Stimulated activated CD8-positive, alpha-beta memory T cell treated with anti-CD3 and anti-CD28 coated beads, Interleukin-4, amount 100 ng/mL, for 4 hours (primary cell): ENCODE measurements at places on chromosomes 6 and 20.

DNA sequence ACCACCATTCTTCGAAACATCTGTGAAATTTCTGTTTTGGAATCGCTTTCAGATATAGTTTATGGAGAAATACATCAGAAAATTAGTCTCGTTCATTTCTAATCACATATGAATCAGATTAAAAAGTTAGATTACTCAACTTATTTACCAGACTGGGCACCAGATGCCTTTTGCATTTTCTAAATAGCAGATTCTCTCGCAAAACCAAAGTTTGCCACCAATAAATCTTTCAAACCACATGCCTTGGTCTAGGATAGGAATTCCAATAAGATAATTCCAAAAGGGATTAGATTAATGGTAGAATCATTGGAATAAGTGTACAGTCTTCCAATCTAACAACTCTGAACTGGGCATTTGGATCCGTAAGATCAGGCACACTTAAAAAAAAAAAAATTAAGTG is 160.4 kb upstream of the TAB2 start:
- no peak for DNase-seq

DNA sequence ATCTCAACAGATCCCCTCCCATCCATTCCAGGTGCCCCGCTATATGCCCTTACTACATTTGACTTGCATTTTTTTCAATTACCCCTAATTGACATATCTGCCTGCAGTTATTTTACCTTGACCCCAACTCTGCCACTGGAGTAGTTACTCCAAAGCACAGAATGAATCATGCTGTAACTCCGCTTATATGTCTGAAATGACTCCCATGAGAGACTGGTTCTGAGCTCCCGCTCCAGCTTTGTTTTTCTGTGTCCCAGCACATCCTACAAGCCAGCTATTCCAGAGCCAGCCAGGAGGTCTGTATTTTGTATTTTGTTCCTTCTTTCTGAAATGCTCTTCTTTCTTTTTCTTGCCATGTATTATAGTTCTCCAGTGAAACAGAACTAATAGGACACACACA is 10.9 kb upstream of the NOX3 start:
- DNase-seq, result no peak

GRCh38 chr6:18260448-18261106 is 3.8 kb downstream of the DEK start:
- no peak for DNase-seq

GRCh38 chr20:7773511-7773910 is 166.7 kb downstream of the HAO1 start:
- DNase-seq, result no peak

GRCh38 chr6:75204959-75205775 is 686 bp downstream of the COL12A1 start:
- no peak for DNase-seq

GRCh38 chr6:41859356-41859755 is 35.8 kb downstream of the USP49 start:
- no peak for DNase-seq

DNA sequence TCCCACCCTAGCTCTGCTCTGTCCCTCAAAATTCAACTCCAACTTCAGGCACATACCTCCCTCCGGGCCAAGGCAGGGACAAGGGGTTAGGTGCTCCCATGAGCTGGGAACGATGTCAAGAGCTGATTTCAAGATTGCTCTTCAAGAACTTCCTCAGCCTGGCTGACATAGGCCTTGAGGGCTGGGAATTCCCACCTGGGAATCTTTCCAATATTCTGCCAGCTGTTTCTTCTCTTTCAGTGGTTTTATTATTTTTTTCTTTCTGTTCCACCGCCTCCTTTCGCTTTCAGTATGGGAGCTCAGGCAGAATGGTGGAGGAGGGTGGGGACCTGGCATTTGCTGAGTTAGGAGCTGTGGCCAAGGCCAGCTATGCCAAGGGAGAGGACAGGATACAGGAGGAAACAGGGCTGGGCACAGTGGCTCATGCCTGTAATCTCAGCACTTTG is 33.7 kb downstream of the SRSF3 start:
- no peak for DNase-seq

DNA sequence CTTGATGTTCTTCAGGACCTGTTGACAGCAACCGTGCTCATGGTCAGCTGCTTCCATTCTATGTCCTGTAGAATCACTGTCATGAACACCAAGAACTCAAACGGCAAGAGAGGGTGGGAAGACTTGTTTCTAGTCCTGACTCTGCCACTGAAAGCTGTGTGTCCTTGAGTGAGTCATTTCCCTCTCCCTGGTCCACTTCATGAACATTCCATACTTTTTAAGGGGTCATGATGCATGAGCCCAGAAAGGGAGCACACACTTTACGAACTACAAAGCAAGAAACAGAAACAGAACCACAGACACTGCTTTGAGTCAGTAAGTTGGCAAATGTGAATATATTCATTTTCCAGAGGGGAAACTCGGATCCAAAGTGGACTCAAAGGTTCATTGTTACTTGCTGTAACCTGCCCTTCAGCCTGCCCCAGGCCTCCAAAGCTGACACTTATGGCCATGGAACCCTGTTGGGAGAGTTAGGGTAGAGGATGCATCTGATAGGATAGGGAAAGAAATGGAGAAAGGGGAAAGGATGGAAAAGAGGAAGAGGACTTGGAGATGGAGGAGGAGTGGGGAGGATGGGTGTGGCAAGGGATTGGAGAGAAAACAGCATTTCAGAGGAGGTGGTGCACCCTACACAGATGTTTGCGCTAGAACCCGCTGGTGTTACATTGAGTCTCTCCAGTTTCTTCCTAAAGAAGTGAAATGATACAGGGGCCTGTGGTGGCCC is 129.8 kb downstream of the FOXO3 start:
- no peak for DNase-seq

- DNase-seq, result no peak
Measured at GRCh38 chr6:7991536-7991935, 72.7 kb downstream of the BLOC1S5 start.

DNA sequence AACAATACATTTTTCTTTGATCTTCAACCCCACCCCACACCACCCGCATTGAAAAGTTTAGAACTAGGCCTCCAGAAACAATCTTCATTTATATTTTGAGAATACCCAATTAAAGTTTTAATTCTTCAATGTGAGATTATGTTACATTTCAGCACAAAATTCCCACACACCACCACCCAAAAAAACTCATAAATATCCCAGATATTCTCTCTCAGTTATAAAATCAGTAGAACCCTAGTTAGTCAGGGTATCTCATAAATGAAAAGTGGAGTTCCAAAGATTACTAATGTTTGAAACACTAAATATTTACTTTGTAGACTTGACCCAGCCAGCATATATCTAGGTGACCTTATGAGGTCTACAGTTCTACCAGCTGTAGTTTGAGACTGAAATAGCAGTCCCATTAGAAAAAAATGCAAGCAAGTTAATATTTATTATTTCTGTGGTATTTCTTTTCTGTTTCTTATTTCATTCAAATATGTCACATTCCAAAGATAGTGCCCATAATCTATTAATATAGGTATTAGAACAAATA is 371.0 kb downstream of the TENT5A start:
- DNase-seq, result no peak

DNA sequence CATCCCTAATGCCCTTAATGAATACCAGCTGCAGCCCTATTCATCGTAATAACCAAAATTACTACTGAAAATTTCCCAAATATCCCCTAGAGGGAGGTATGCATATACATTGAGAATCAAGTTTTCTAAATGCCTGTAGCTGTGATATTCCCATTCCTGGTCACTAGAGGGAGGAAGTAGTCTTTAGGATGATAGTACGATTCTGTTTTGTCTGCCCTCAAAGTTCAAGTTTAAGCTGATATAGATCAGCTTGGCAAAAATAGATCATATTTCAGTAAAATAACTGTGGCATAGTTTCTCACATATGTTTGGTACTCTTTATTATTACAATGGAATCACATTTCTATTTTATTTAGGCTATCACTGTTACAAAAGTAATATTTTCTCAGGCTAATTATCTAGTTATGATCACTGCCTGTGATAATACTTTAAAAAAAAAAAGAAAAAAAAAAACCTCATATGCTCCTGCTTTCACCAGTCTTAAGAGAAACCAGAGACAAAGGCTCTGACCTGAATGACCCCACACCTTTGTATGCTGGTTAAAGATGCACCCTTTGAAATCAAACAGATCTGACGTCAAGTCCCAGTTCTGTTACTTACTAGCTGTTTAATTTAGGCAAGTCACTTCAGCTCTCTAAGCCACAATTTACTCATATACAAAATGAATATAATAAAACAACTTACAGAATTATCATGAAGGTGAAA is 11.0 kb downstream of the TSPYL1 start:
- DNase-seq, result no peak

DNA sequence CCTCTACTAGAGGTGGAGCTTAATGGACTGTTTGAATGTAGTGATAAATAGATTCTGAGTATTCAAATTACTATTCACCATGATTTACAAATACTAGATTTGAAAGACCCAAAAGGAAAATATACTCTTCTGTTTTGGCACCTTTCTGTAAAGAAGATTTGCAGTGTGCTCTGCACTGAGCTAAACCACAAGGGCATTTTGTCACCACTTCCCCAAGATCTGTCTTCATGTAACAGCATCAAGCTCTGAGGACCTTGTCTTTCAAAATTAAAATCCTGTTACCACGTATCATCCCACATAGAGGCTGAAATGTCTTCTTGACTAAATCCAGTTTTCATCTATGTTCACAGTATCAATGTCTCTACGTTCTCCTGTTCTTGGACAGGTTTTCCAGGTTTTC is 3.3 kb upstream of the PGK2 start:
- DNase-seq, result no peak

GRCh38 chr20:35718972-35719635 is 19.9 kb downstream of the ROMO1 start:
- no peak for DNase-seq

DNA sequence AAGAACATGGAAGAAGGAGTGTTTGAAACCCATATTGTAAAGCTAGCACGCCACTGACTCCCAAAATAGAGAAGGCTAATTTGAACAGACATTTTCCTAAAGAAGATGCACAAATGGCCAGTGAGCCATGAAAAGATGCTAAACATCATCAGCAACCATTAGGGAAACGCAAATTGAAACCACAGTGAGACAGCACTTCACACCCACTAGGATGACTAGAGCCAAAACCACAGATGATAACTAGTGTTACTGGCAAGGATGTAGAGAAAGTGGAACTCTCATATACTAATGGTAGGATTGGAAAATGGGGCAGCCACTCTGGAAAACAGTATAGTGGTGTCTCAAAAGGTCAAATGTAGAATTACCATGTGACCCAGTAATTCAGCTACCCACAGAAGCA is 58.2 kb downstream of the BMP7 start:
- no peak for DNase-seq

- no peak for DNase-seq
Measured at GRCh38 chr20:43711098-43711654, 15.6 kb downstream of the GTSF1L start.

GRCh38 chr20:51678026-51678697 is 90.0 kb downstream of the ATP9A start:
- no peak for DNase-seq

DNA sequence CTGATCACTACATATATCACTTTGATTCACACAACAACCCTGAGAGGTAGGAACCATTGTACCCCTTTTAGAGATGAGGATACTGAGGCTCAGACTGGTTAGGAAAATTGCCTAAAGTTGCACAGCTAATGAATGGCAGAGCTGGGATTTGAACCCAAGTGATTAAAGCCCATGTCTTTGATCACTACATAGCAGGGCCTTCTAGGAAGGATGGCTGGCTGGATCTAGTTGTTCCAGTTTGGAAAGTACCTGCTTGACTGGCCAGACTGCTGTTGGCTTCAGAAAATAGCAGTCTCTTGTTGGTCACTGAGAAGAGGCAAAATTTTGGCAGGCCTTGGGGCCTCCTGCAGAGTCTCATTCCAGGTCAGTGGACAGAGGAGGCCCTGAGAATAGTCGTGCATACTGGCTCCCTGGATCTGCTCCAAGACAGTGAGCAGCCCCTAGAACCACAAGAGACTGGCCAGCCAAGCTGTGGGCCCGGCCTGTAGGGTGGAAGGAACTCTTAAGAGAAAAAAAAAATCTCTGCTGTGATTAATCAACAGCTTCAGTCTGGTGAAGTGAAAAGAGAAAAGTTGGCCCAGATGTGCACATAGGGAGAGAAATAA is 17.5 kb downstream of the PPARD start:
- DNase-seq, result no peak

- no peak for DNase-seq
Measured at GRCh38 chr6:35804996-35805736, at the start of gene LHFPL5. Gene LHFPL5, plus strand, starts transcription at chr6:35805352. Its CDS starts 319 bp downstream, at chr6:35805671.

DNA sequence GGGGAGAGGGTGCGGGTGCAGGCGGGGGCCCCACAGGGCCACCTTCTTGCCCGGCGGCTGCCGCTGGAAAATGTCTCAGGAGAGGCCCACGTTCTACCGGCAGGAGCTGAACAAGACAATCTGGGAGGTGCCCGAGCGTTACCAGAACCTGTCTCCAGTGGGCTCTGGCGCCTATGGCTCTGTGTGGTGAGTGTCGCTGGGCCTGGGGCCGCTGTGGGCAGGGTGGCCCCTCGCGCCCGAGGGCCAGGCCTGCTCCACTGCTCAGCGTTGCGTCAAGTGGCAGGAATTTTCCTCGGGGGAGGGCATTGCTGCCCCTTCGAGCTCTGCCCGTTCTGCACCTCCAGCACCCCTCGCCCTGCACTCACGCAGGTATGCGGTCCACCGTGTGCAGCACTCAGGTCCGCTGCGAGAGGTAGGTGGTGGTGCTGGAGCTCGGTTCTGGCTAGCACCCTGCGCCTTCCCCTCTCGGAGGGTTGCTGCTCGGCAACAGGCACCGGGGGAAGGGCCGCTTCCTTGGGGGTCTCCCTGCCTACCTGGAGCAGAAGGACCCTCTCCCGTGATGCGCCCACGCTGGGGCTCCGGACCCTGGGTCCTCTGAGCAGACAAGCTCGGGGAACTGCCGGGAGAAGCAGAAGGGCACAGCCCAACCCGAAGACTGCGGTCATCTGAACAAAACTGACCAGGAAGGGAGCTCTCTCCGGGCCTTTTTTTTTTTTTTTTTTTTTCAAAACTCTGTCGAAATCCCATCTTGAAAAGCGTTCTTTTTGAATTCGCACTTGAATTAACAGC is 674 bp downstream of the MAPK14 start:
- DNase-seq, result no peak

DNA sequence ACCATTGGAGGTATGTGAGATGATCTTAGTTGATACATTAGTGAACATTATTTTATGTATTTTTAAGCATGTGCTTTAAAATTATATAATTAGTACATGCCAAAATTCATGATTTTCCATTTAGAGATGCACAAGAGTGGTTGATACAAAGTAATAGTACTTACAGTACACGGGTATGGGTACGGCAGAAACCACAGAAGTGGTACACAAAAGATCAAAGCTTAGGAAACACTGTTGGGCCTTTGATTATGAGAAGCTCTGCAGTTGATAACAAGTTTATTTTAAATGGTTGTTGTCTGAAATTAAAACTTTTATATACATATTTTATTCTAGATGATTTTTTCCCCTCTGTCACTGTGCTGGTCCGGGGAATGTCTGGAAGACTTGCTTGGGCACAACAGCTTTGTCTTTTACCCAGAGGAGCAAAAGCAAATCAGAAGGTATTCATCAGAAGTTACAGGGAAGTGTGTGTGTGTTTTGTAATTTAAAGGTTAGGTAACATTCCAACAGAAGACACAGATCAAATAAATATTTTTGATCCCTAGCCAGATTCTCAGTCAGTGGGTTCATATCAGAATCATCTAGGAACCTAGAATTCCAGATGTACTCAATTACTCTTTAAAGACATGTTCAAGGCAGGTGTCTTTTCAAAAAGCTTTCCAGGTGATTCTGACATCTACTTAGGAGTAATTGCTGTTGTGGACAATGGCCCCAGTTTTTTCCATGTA is 32.5 kb upstream of the ADIG start:
- no peak for DNase-seq

- DNase-seq, result no peak
Measured at GRCh38 chr6:79574630-79575225, 37.5 kb upstream of the LCA5 start.
